Kidney (tissue), 22 donors: ENCODE measurements at places on chromosomes 16 and 17. TPM values are rescaled to one million over a fixed set of nuclear protein-coding genes. Genes with fewer than 3 reads are reported as not detected.

- no peak overlapping the region for H3K4me3 ChIP-seq
- peaks cover 12% of the 10 kb centered on the region for H3K36me3 ChIP-seq
- H3K27me3 ChIP-seq = no peaks in the 10 kb centered on the region
- no peaks in the 10 kb centered on the region for H3K4me1 ChIP-seq
- H3K27ac ChIP-seq = no peak overlapping the region
- no peak for DNase-seq
Observed at GRCh38 chr17:35668802-35669201, 62.6 kb upstream of the RASL10B start.

DNA sequence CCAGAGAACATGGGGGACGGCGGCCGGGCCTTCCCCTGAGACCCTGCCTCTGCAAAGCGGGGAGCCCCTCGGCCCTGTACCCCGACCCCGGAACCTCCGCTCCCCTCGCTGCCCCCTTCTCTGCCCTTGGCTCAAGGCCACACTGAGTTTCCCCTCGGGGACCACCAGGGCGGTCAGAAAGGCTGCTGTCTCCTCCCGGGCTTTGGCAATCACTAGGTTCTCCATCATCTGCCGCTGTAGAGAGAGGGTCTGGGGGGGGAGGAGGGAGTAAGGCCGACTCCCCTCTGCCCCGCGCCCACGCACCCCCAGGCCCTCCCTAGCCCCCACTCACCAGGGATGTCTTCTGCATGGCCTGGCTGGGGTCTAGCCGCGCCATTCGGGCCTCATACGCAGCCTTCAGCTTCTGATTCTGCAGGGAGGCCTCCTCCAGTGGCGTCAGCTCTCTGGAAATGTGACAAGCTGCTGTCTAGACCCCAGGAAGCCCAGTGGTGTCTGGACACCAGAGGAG lies 8.4 kb downstream of the VPS9D1 start:
- H3K27me3 ChIP-seq = no peaks in the 10 kb centered on the region
- no peak overlapping the region for H3K27ac ChIP-seq
- no peaks in the 10 kb centered on the region for H3K36me3 ChIP-seq
- no peaks in the 10 kb centered on the region for H3K4me1 ChIP-seq
- DNase-seq = no peak
- no peak overlapping the region for H3K4me3 ChIP-seq

DNA sequence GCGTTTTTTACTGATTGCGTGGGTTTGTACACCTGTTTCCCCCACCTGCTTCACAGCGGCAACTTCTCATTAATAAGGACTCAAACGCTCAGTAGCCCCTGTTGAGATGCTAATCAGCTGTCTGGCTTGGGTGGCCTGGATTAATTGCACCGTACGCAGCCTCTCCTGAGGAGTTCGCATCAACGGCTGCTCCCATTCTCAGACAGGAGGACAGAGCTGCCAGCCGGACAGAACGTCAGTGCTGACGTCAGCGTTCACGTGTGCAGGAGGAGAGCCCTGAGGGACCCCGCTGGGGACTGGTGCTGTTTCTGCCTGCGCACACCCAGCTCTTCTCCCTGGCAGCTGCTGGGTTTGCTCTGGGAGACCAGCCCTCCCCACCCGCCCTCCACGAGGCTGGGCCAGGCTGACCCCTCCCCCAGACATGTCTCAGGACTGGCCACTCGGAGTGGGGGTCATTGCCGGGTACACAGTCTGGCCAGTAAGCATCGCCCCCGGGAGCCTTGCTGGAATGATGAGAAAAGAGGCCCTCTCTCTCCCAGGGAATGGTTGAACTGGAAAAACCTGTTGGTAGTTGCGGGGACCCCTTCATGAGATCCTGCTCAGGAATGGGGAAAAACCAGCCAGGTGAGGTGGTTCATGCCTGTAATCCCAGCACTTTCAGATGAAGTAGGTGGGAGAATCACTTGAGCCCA lies 5.7 kb upstream of the BANP start:
- peak overlapping the region; percentile 59 for H3K4me3 ChIP-seq
- no peaks in the 10 kb centered on the region for H3K36me3 ChIP-seq
- DNase-seq = peak; percentile 95
- H3K4me1 ChIP-seq = no peaks in the 10 kb centered on the region

- H3K4me3 ChIP-seq = no peak overlapping the region
- no peaks in the 10 kb centered on the region for H3K27me3 ChIP-seq
- H3K36me3 ChIP-seq = no peaks in the 10 kb centered on the region
- H3K4me1 ChIP-seq = no peaks in the 10 kb centered on the region
- no peak overlapping the region for H3K27ac ChIP-seq
Observed at GRCh38 chr16:57028086-57028485, 38.7 kb downstream of the NLRC5 start.

DNA sequence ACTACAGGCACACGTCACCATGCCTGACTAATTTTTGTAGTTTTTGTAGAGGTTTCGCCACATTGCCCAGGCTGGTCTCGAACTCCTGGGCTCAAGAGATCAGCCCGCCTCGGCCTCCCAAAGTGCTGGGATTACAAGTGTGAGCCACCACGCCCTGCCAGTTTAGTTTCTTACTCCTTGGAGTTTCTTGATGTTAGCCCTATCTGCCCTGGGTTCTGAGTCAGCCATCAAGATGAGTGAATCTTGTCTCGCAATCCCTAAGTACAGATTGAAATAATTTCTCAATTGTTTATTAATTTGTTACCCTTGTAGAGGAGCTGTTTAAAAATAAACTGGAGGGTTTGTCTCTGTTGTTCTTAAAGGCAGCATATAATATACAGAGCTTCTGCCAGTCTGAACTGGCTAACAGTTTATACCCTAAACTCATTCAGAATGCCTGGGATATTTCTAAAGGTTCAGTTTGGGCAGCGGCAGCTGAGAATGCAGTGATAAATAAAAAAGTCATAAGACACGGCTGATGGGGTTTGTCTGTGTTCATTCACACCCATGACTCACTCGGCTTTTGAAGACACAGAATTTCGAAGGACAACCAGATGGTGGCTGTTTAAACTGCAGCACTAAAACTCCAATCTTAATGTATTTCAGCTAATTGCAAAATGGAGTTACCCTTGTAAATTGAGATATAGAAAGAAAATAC lies 39.6 kb downstream of the GPRC5B start:
- no peak overlapping the region for H3K27ac ChIP-seq
- DNase-seq = no peak
- H3K4me1 ChIP-seq = peaks cover 3% of the 10 kb centered on the region
- no peaks in the 10 kb centered on the region for H3K27me3 ChIP-seq
- H3K36me3 ChIP-seq = no peaks in the 10 kb centered on the region

GRCh38 chr17:21493993-21494392 lies 117.8 kb downstream of the KCNJ12 start:
- no peak overlapping the region for H3K27ac ChIP-seq
- no peaks in the 10 kb centered on the region for H3K27me3 ChIP-seq
- H3K4me1 ChIP-seq = no peaks in the 10 kb centered on the region
- H3K4me3 ChIP-seq = no peak overlapping the region
- no peaks in the 10 kb centered on the region for H3K36me3 ChIP-seq

DNA sequence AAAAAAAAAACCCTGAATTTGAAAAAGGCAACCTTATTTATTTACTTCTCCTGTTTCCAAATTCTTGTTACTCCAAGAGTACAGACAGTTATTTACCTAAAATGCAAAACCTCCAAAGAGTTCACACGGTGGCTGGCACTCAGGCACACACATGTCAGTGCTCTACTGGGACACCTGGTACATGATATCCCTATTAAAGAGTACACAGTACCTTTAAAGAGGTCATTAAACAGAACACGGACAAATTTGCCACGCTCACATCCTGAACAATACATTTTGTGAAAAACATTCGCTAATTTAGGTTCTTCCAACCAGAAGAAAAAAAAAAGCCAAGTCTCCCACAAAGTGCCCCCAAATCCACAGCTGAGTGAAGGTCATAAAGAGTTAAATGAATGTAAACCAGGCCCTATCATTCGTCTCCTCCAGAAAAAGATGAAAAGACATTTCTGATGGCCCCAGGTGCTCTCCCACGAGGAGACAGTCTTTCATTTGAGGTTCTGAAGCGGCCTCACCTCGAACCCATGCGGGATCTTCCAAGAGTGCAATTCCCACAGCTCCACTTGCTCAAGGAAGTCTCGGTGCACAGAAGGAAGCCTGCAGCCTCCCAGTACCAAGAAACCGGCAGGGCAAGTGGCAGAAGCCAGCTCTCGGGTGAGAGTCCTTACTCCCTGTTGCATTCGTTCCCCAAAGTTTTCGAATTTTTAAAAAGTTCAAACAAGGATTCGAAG lies 993 bp downstream of the ERN1 start:
- peaks cover 9% of the 10 kb centered on the region for H3K4me1 ChIP-seq
- H3K27ac ChIP-seq = peak overlapping the region; percentile 92
- peak overlapping the region; percentile 76 for H3K4me3 ChIP-seq
- no peaks in the 10 kb centered on the region for H3K36me3 ChIP-seq
- peak; percentile 60 for DNase-seq

- no peaks in the 10 kb centered on the region for H3K27me3 ChIP-seq
- no peak overlapping the region for H3K27ac ChIP-seq
- H3K4me3 ChIP-seq = no peak overlapping the region
- H3K4me1 ChIP-seq = peaks cover 21% of the 10 kb centered on the region
Observed at GRCh38 chr16:12496186-12496585, 307.5 kb downstream of the CPPED1 start.

DNA sequence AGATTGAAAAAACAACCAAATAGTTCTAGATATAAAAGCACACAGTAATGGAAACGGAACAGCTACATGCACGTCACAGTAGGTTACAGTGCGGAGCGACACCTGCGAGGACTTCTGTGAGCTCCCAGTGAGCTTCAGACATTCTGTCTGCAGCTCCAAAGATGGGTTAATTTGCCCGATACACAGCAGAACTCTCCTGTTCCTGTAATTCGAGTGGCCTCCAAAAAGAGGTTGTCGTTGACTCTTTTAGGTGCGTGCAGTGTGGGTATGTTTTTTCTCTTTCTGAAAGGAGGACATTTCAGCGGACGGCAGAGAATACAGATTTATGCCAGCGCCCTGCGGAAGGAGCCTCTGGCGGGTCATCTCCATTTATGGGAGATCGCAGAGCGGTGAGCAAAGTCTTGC lies 2.9 kb downstream of the OR1F1 start:
- DNase-seq = no peak
- H3K27me3 ChIP-seq = peaks cover 60% of the 10 kb centered on the region
- no peaks in the 10 kb centered on the region for H3K36me3 ChIP-seq
- no peaks in the 10 kb centered on the region for H3K4me1 ChIP-seq

GRCh38 chr16:50459496-50460080 lies 88.6 kb upstream of the NKD1 start:
- H3K27me3 ChIP-seq = no peaks in the 10 kb centered on the region
- DNase-seq = no peak
- H3K36me3 ChIP-seq = no peaks in the 10 kb centered on the region
- H3K27ac ChIP-seq = no peak overlapping the region
- no peak overlapping the region for H3K4me3 ChIP-seq

DNA sequence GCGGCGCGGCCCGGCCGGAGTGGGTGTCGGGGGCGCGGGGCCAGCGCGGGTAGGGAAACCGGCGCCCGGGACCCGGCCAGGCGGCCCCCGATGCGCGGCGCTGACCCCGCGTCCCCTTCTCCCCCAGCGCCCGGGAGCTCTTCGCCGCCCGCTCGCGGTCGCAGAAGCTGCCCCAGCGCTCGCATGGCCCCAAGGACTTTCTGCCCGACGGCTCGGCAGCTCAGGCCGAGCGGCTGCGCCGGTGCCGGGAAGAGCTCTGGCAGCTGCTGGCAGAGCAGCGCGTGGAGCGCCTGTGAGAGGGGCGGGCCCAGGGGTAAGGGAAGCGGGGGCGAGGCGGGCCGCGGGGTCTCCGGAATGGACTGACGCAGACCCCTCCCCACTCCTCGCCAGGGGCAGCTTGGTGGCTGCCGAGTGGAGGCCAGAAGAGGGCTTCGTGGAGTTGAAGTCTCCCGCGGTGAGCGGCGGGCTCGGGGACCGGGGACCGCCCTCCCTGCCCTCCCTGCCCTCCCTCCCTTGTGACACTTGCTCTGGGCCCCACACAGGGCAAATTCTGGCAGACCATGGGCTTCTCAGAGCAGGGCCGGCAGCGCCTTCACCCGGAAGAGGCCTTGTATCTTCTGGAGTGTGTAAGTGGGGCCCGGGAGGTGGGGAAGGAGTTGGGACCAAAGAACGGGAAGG lies 430 bp downstream of the TSEN54 start:
- peak; percentile 57 for DNase-seq
- H3K27ac ChIP-seq = peak overlapping the region; percentile 28
- peaks cover 17% of the 10 kb centered on the region for H3K36me3 ChIP-seq
- no peaks in the 10 kb centered on the region for H3K27me3 ChIP-seq
- H3K4me1 ChIP-seq = peaks cover 24% of the 10 kb centered on the region

- H3K4me3 ChIP-seq = no peak overlapping the region
- DNase-seq = no peak
- no peaks in the 10 kb centered on the region for H3K27me3 ChIP-seq
Observed at GRCh38 chr16:56583351-56584168, 5.8 kb upstream of the MT3 start.

DNA sequence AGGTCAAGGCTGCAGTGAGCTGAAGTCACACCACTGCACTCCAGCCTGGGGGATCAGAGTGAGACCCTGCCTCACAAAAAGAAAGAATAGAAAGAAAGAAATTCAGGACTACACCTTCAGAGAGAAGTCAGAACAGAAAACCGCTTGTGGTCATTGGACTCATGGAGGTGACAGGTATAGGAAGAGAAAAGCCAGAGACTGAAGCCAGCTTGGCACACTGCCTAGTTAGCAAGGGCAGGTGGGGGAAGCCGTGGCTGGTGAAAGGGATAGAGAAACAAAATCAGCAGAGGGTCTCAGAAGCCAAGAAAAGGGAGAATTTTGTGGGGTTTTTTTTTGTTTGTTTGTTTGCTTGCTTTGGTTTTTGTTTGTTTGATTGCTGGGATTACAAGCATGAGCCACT lies 32.9 kb upstream of the SKAP1 start:
- H3K4me1 ChIP-seq = no peaks in the 10 kb centered on the region
- H3K36me3 ChIP-seq = no peaks in the 10 kb centered on the region
- DNase-seq = no peak
- no peaks in the 10 kb centered on the region for H3K27me3 ChIP-seq

GRCh38 chr16:50151756-50152155 lies 1.4 kb upstream of the TENT4B start:
- H3K36me3 ChIP-seq = no peaks in the 10 kb centered on the region
- H3K4me3 ChIP-seq = no peak overlapping the region
- H3K4me1 ChIP-seq = peaks cover 10% of the 10 kb centered on the region
- H3K27ac ChIP-seq = peak overlapping the region; percentile 97
- DNase-seq = no peak

- H3K36me3 ChIP-seq = no peaks in the 10 kb centered on the region
- peaks cover 10% of the 10 kb centered on the region for H3K4me1 ChIP-seq
- no peaks in the 10 kb centered on the region for H3K27me3 ChIP-seq
- DNase-seq = peak; percentile 96
Observed at GRCh38 chr17:75633486-75634375, 497 bp downstream of the SMIM5 start.

- H3K27ac ChIP-seq = no peak overlapping the region
- H3K4me1 ChIP-seq = peaks cover 14% of the 10 kb centered on the region
- no peak for DNase-seq
- H3K36me3 ChIP-seq = peaks cover 5% of the 10 kb centered on the region
- no peaks in the 10 kb centered on the region for H3K27me3 ChIP-seq
Observed at GRCh38 chr17:27299384-27300049, 5.6 kb downstream of the WSB1 start.

The PLA2G10 gene
- polyA plus RNA-seq = not detected

The CALB2 gene
- polyA plus RNA-seq = not detected

The HOXB9 gene
- polyA plus RNA-seq = 29.2 TPM

The LITAFD gene
- not detected for polyA plus RNA-seq

The MVD gene
- polyA plus RNA-seq = 48.9 TPM

The KRT24 gene
- not detected for polyA plus RNA-seq

The CA7 gene
- not detected for polyA plus RNA-seq

The NACA2 gene
- polyA plus RNA-seq = not detected

The MIEF2 gene
- 19.3 TPM for polyA plus RNA-seq
